ENCODE measurements at places on chromosomes 6 and 20. TPM values are rescaled to one million over a fixed set of nuclear protein-coding genes. Genes with fewer than 3 reads are reported as not detected.

Gene OLIG3
- not detected for total RNA-seq

DNA sequence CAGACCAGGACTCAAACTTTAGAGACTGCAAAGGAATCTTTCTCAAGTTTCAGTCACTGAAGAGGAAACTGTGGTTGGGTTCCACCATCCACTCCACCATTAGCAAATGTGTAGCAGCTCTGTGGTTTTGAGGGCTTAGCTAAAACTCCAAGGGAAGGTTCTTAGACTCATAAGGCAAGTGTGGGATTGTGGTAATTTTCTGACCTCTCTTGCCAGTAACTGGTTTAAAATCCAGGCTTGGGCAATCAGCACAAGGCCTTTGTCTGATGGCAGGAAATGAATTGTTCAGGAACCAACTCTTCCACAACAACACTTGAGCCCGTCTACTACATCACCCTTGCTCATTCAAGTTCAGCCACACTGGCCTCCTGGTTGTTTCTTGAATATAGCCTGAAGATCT, 68.6 kb upstream of the FBXL4 start:
- H3K4me3 ChIP-seq, result no peak overlapping the region
- no peaks in the 10 kb centered on the region for H3K27me3 ChIP-seq
- H3K36me3 ChIP-seq, result no peaks in the 10 kb centered on the region
- DNase-seq, result no peak

- no peak overlapping the region for H3K27ac ChIP-seq
- peaks cover 18% of the 10 kb centered on the region for H3K4me1 ChIP-seq
- no peaks in the 10 kb centered on the region for H3K36me3 ChIP-seq
- DNase-seq, result no peak
- H3K4me3 ChIP-seq, result no peak overlapping the region
- H3K27me3 ChIP-seq, result no peaks in the 10 kb centered on the region
These were observed 181.8 kb upstream of the PDE10A start for GRCh38 chr6:165844801-165845364.

DNA sequence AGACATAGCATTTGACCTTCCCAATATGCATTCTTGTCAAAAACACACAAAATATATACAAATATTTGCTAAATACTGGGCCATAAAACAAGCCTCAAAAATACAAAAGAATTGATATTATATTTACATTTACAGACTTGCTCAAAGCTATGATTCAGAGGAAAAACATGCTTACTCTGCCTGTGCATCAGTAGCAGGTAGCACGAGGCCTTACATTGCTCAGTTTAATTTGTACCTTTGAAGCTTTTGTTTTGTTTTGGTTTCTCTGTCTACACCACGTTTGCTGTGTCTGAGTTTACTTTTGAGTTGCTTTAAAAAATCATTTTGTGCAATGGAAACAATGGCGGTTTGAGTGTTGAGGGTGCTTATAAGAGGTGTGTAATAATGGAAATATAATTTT, 99.3 kb downstream of the PHF3 start:
- no peak overlapping the region for H3K4me3 ChIP-seq
- no peaks in the 10 kb centered on the region for H3K4me1 ChIP-seq
- no peak for DNase-seq
- H3K27ac ChIP-seq, result no peak overlapping the region
- H3K27me3 ChIP-seq, result no peaks in the 10 kb centered on the region

GRCh38 chr6:34709386-34709785, 12.8 kb upstream of the ILRUN start:
- H3K27ac ChIP-seq, result no peak overlapping the region
- H3K36me3 ChIP-seq, result no peaks in the 10 kb centered on the region
- H3K4me3 ChIP-seq, result no peak overlapping the region
- no peaks in the 10 kb centered on the region for H3K27me3 ChIP-seq
- DNase-seq, result no peak
- H3K4me1 ChIP-seq, result no peaks in the 10 kb centered on the region
